ENCODE measurements at places on chromosomes 5 and 9. TPM values are rescaled to one million over a fixed set of nuclear protein-coding genes. Genes with fewer than 3 reads are reported as not detected.

GRCh38 chr5:58048954-58049353, 410.9 kb downstream of the PLK2 start:
- DNase-seq, result no peak

The KCNV2 gene
- total RNA-seq, result not detected

The FAM240B gene
- not detected for total RNA-seq

GRCh38 chr5:157057459-157058370, 1.2 kb downstream of the HAVCR1 start:
- no peak for DNase-seq

DNA sequence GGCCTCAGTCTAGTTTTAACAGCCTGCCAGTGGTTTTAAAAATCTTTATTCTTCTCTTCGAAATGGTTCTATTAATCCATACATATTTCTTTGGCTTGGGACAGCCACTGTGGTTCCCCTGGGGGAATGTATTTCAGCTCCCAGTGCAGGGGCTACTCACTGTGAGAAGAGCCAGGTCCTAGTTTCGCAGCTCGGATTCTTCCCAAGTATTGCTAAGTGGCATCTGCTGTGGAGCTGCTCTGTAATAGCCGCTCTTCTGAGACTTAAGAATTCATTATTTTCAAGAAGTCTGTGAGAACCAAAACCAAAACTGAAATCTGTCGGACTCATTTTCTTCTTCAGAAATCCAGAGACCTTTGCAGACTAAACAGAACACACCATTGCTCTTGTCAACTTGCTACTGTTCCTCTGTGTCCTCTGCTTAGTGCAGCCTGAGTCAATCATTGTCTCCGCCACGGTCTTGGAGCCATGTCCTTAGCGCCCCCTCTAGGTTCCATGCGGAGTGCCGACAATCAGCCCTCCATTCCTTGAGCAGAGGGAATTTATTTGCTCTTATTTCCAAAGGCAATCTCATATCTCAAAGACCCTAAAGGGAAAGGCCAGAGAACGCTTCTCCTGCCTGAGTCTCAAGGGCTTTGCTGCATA, 478.2 kb downstream of the SPATA31D1 start:
- DNase-seq, result no peak

DNA sequence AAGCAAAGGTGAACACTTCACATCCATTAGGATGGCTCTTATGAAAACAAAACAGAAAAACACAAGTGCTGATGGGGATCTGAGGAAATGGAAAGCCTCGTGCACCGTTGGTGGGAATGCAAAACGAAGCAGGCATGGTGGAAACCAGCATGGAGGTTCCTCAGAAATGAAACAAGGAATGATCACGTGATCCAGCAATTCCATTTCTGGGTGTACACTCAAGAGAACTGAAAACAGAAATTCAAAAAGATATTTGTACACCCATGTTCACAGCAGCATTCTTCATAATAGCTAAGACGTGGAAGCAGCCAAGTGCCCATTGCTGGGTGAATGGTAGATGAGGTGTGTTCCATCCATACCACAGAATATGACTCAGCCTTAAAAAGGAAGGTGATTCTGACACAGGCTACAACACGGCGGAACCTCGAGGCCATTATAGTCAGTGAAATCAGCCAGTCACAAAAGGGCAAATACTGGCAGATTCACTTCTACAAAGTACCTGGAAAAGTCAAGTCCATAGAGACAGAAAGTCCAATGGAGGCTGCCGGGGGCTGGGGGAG, 87.2 kb upstream of the RAPGEF1 start:
- DNase-seq, result no peak

- no peak for DNase-seq
Measured at GRCh38 chr5:42121401-42121800, 196.3 kb downstream of the FBXO4 start.

The URM1 gene
- 55.7 TPM for total RNA-seq

DNA sequence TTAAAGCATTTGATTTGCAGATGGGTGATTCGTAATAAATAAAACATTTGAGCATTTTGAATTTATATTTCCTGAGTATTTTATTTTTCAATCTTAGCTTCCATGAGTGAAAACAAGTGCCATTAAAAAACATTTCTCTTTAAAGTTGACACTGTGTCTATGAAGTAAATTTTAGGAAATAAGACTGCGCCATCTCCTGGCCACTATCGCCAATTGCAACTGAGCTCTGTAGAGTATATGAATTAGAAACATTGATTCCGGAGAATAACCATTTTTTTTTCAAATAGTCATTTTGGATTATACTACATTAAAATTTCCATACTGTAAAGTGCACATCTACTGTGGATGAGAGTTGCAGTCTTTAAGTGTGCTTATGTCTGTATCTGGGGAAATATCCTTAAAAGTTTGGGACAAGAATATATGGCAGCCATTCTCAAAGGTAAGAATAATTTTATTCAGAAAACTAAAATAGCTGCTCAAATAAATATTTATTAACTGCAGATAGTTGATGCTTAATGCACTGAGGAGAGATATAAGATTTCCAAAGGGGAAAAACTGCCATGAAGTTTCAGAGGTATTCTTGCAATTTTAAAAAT, 5.9 kb downstream of the DMRTA1 start:
- no peak for DNase-seq

DNA sequence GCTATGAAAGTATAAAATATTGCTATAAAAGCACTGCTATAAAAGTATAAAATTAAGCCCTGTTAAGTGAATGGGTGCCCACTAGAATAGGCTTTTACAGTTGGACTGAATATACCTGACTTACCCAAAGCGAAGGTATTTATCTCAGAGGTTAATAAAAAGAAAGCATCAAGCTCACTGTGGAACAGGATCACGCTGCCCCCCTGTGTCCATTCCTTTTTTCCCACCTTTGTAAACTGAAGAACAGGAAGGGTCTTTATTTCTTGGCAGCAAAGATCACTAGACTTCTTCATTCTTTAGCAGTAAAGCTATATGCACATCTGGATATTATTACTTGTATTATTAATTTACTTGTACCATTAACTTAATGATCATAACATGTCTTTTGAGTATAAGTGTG, 22.1 kb upstream of the PLPP6 start:
- DNase-seq, result no peak

The LCN10 gene
- total RNA-seq, result 9.2 TPM

DNA sequence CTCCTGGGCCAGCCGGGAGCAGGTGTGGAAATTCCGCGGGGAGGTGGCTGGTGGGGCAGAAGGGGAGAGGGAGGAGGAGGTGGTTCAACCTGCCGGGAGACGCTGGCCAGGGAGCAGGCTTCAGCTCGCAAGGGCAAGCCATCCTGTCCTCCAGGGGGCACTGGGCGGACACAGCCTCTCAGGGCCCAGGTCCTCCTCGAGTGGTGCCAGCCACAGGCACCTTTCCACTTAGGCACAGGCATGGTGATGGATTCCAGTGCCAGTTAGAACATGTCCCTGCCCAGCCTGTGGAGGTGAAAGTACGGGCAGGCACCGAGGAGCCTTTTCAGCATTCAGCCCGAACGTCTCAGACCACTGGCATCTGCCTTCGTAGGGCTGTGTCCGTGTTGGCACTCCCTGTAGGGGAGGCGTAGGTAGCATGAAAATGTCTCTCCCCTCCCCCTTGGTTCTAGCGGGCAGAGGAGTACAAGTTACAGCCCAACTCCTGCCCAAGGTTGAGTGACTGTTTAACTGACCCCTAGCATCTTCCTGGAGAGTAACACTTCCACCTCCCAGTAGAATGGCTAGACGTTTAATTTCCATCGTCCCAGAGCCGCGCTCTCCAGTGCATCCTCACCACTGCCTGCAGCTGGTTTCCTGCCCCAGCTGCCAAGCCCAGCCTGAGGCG, 48.9 kb downstream of the DAB2IP start:
- no peak for DNase-seq

DNA sequence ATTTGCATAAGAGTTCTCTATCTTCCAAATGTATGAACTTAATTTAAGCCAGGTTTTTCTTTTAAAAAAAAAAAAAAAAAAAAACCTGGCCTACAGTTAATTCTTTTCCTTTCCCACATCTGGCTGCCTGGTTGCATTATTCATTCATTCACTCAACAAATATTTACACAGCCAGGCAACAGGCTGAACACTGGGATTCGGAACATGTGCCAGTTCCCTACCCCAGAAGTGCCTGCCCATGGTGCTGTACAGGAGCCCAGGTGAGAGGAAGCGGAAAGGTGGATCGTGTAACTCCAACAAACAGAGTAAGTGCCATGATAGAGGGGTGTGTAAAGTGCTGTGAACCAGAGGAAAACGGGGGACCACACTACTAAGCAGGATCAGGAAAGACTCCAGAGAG, 93.6 kb downstream of the CDK5RAP2 start:
- DNase-seq, result no peak

- peak; percentile 64 for DNase-seq
Measured at GRCh38 chr9:91844701-91845291, 105.2 kb downstream of the ROR2 start.

DNA sequence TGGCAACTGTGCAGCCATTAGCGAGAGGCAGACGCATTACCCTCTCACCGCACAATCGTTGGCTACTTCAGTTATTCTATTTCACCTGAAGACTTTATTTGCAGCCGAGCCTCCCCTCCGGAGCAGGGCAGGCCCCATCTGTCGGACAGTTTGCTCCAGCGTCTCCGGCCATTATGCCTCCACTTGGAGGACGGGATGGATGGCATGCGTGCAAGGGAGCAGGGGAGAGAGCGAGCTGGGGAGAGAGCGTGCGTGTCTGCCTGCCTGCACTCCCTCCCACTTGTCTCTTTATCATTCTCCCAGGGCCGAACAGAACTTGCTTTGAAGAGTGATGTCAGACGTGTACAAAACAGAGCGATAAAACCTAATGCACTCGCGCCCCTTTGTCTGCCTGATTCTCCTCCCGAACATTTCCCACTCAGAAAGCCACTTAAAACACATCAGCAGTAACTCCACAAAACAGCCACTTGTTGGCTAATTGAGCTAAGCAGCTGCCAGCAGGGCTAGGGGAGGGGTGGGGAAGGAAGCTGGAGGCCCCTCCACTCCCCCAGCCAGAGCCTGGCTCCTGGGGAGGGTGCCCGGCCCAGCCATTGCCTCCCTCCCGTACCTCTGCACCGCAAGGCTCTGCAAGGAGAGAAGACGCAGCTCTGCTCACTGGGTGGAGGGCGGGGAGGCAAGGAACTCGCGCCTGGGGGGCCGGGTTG, 43.4 kb upstream of the FUBP3 start:
- no peak for DNase-seq

GRCh38 chr5:143227301-143227700, 176.2 kb downstream of the NR3C1 start:
- DNase-seq, result peak; percentile 30

DNA sequence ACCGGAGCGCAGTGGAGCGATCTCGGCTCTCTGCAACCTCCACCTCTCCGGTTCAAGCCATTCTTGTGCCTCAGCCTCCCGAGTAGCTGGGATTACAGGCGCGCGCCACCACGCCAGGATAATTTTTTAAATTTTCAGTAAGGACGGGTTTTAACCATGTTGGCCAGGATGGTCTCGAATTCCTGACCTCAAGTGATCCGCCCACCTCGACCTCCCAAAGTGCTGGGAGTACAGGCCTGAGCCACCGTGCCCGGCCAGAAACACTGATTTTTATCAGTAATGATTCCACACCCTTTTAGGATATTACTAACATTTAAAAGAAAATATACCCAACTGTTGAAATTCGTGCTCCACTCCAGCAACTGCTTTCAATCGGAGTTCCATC, 464 bp upstream of the FAM151B start:
- no peak for DNase-seq

DNA sequence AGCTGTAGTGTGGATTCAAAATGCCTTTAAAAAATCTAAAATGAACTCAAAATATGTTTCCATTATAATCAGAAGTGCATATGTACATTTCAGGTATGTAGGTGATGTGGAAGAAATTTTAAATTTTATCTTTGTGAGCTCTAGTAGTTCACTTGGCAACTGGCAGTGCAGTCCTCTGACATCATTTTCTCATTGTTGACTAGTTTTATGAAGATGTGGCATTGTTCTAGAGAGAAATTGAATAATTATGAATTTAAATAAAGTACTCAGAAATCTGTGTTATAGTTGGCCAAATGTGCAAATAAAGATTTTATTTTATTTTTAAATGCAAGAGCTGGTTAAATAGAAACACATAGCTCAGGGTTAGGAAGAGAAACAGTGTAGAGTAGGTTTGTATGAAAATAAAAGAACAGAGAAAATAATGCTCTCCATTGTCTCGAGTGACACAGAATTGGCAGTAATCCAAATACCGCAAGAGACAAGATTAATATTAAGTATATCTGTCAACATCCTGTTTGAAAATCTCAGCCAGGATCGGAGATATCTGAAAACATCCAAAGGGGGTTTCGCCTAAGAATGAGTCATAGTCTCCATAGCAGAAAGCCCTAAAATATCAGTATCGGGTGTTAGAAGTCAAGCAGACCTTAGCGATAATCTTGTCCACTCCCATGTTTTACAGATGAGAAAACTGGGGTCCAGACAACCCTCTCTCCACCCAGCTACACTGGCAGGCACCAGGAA, 189.4 kb downstream of the CCDC192 start:
- DNase-seq, result no peak

GRCh38 chr5:141874262-141874964, 3.8 kb downstream of the PCDH1 start:
- DNase-seq, result peak; percentile 84

DNA sequence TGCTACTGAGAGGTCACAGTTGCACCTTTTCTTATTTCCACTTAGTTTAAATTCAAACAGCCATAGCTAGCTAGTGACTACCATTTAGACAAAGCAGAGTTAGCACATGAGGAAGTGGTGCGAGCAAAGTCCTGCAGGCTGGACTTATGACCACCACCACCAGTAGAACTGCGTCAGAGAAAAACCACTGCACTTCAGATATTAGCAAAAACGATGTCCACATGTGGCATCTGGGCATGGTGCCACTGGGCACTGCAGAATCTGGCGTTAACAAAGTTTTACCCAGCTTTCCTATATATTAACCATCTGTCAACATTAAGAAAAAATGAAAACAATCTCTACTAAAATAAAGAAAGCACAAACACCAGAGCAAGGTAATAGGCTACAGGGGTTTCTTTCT, 80.1 kb downstream of the SPTLC1 start:
- no peak for DNase-seq

DNA sequence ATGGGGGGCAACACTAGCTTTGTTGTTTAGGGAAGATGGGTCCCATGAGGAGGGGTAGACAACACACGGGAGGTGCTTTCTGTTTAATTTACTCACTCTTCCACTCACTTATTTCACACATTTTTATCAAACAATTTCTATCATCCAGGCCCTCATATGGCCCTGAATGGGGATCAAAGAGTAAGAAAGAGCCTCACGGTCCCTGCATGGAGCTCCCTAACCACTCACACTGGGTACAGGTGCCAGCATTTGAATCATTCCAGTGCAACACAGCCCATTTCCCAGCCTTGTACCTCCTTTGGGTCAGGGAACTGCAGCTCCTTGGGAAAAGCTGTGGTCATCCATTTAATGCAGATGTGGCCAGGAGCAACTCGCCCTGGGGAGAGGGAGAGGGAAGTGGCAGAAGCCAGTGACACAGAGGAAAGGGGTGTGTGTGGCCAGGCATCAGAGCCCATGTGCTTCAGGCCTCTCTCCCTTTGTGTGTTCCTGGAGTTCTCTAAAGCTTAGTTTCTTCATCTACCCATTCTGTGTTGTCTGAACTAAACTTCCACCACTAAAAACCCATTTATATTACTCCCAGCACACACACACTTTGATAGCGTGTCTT, 185.4 kb downstream of the PJA2 start:
- no peak for DNase-seq
